ENCODE measurements at places on chromosomes 11 and 22.

- DNase-seq = no peak
Observed at GRCh38 chr11:30387891-30388861, 65.3 kb downstream of the ARL14EP start.

DNA sequence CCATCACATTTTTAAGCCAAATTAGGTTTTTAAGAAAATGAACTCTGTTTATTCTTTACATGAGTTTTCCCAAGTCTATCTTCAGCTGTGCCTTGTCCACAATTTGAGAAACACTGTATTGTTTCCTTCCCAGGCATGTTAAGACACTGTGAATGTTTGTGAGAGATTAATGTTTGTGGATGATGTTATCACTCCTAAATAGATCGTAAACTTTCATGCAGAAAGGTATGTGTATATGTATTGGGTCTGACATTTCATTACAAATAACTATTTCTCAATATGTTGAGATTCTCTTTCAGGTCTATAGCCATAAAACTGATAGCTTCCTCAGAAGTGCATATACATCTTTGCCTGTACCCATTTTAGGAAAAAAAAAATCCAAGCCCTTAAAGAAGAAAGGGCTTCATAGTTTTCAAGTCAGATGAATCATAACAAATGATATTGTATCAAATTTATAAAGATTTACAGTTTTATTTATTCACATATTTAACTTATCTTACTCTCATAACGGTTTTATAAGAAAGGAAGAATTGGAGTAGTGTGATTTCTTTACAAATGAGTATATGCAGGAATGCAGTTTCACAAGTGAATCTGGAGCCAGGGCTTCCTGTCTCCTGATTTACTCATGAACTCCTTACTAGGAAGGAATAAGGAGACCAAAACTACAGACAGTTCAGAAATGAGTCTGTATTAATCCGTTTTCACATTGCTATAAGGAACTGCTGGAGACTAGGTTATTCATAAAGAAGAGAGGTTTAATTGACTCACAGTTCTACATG is 11.2 kb downstream of the OR8D1 start:
- no peak for DNase-seq

GRCh38 chr11:117457031-117457785 is 129.6 kb downstream of the CEP164 start:
- DNase-seq = no peak

- no peak for DNase-seq
Observed at GRCh38 chr11:78840200-78840599, 265.5 kb upstream of the NARS2 start.

GRCh38 chr11:128474036-128474874 is 113.1 kb downstream of the ETS1 start:
- DNase-seq = no peak

DNA sequence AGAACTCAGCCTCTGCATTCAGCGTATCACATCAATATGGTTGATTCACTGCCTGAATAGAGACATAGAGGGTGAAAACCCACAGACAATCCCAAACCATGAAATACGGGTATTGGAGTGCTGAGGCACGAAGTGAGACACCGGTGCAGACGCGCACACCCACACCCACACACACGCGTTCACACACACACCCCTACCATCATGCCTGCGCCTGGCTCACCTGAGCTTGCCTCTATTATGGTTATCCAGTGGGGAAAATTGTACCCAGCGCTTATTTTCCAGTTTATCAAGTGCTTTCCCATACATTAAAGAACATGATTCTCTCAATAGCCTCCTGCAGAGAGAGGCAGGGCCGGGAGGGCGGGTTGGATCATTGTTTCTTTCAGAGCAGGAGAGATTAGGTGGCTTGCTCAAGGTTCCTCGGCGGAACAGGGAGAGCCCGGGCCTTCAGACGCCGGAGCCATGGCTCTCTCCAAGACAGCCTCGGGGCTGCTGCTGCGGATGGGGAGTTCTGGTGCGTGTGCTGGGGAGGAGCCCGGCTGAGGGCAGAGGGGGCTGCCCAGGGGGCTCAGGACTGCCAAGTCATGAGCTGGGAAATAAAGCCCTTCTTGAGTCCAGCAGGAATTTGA is 78.9 kb upstream of the THY1 start:
- no peak for DNase-seq

DNA sequence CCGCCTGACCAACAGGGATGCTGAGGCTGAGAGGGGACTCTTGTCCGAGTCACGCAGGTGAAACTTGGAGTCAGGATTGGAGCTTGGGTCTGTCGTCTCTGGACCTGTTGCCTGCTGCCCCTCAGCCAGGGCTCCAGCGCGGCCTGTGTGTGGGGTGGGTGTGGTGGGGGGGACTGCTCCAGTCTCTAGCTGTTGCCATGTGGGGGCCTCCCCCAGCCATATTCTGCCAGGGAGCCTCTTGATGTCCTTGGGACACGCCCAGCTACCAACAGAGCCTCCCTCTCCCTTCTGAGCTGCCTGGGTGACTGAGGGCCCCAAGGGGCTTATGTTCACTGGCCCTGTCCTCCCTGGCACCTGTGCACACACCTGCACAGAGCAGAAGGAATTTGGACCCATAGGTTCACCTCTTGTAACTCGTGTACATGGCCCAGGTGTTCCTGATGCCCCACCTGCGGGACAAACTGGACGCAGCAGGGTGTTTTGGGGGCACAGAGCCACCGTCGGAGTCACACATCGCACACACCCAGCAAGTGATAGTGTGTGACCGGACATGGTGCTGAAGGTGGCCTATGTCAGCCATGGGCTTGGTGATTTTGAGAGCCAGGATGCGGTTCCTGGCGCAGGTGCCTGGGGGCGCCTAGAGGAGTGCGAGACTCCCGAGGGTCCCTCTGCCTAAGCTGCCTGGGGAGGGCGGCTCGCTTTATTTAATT is 252.3 kb downstream of the TBC1D22A start:
- DNase-seq = no peak

DNA sequence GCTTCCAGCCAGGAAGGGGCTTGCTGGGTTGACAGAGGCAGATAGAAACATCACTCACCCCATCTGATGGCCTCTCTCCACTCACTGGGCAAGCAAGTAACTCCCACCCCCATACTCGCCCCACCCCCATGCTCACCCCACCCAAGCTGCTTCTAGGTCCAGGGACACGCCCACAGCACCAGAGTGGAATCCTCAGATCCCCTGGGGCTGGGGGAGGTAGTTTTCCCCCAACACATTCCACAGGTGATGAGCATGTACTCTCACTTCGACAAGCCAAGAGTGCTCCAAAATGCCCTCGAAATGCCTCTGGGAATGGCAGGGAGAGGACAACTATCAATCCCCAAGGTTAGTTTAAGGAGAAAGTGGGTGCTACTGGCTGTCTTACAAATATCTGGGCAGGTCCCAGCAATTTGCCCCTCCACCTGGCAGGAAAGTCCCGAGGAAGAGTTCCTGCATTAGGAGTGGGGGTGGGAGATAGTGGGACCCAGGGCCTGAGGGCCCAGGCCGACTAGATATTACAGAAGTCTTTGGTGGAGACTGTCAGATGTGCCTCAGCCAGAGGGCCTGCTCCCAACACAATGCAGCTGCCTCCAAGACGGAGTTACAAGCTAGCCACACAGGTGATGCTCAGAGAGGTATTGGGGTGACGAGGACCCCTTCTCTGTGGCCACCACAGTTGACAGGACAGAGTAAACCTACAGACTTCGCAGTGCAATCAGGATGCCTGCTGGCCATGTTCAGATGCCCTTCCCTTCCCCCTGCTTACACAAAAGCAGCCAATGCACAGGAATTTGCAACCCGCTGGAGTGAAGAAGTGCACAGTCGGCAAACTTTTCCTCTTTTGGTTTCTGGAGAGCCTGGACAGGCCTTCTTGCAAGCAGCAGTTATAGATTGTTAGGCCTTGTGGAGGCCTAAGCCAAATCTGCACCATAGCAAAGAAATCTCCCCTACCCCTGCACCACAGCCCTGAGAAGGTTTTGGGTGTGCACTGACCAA is 2.9 kb upstream of the LMO1 start:
- DNase-seq = no peak

DNA sequence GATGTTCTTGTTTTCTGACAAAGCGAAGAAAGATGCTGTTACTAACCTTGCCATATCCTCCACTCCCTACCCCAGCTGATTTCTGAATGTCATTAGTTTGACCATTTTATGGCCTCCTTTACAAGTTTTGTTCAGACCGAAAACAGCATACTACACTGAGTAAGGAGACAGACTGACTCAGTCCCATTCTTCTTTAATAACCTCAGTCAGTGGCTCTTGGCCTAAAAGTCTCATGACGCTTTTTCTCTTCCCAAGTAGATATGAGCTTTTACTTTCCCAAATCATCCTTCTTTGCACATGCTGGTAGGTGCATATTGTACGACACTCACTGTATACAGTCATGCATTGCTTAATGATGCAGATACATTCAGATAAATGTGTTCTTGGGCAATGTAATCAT is 8.0 kb upstream of the FIBIN start:
- no peak for DNase-seq

DNA sequence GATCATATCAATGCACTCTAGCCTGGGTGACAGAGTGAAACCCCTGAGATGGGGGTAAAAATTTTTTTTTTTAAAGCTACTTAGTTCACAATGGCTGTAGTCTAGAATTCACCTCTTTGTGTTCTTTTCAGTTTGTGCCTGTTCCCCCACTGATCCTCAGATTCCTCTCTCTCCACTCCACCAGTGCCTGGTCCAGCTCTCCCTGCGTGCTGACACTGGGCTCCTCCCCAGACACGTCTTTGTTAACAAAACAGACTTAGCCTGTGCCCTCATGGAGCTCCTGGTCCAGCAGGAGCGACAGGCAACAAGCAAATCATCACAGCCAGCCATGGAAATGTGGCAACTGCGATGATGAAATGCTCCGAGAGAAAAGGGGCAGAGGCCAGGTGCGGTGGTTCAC is 34.0 kb downstream of the IFT27 start:
- DNase-seq = no peak

DNA sequence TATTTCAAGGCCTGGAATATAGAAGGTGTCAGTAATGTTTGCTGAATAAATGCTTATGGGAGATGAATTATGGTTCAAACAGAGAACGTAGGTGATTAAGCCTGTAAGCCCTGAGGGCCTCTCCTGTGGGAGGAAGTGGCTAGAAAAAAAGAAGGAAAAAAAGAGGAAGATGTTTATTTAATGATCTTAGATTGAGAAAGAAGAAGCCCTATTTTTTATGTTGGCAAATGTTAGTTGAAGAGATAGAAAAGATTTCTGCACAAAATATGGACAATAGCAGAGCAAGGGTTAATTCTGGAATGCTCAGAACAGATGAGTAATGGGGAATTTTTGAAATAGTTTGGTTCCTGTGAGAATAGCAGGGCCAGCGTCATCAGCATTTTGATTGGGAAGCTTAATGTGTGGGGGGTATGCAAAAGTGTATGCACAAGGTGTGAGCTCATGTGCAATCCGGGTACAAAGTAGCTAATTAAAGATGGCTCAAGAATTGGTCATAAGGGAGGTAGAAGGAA is 95.7 kb downstream of the TEAD1 start:
- no peak for DNase-seq

- no peak for DNase-seq
Observed at GRCh38 chr11:2794046-2794967, 91.3 kb downstream of the CDKN1C start.

DNA sequence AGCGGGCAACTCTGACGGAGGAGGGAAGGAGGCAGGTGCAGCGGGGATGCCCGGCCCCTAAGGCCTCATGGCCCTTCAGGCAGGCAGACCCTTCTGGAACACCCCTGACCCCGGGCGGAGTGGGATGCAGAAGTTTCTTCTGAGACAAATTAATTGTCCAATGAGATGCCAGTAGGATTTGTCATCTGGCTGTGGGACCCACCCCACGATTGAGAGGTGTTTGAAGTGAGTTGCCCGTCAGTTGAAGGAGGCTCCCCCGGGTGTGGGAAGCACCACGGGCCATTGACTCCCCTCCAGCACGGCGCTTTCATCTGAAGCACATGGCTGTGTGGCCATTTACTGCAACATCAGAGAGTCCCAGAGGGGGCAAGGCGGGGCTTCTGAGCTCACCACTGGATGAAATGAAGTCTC is 527.8 kb downstream of the BRD1 start:
- DNase-seq = no peak

DNA sequence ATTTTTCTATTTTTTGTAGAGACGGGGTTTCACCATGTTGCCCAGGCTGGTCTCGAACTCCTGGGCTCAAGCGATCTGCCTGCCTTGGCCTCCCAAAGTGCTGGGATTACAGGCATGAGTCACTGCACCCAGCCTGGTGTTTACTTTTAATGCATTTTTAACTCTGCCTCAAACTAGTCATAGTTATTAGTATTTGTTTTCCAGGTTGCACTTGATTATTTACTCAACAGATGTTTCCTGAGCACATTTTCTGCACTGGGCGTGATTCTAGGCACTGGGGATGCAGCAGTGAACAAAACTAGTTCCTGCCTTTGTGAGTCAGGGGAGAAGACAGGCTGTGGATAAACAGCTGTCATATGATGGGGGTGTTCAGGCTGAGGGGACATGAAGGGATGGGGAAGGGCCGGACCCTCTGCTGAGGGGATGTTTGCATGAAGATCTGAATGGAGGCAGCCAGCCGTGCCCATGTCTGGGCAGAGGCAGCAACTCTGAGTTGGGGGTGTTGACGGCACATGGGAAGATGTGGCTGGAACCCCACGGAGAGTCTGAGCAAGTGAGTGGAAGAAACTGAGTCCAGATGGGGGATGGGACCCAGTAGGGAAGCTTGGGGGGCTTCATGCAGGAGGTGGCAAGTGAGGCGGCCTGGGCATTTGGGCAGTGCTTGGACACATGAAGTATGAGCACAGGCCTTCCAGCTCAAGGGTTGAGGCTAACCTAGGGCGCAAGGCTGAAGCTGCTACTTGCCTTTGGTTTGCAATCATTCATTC is 34.4 kb downstream of the MPPED1 start:
- no peak for DNase-seq

DNA sequence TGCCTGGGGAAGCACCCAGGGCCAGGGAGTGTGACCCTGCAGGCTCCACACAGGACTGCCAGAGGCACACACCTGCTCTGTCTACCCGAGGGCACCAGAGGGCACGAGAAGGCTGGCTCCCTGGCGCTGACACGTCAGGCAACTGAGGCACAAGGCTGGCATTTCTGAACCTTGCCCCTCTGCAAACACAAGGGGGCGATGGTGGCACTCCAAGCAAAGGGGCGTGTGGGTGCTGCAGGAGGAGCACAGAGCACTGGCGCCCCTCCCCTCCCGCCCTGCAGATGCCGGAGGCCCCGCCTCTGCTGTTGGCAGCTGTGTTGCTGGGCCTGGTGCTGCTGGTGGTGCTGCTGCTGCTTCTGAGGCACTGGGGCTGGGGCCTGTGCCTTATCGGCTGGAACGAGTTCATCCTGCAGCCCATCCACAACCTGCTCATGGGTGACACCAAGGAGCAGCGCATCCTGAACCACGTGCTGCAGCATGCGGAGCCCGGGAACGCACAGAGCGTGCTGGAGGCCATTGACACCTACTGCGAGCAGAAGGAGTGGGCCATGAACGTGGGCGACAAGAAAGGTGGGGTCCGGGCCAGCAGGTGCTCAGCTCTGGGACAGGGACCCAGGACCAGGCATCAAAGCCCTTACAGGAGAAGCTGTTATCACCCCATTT is 20.8 kb upstream of the TXNRD2 start:
- no peak for DNase-seq

GRCh38 chr11:14327116-14327515 is 31.9 kb downstream of the RRAS2 start:
- no peak for DNase-seq
